ENCODE measurements at places on chromosomes 7 and 10. TPM values are rescaled to one million over a fixed set of nuclear protein-coding genes. Genes with fewer than 3 reads are reported as not detected.

DNA sequence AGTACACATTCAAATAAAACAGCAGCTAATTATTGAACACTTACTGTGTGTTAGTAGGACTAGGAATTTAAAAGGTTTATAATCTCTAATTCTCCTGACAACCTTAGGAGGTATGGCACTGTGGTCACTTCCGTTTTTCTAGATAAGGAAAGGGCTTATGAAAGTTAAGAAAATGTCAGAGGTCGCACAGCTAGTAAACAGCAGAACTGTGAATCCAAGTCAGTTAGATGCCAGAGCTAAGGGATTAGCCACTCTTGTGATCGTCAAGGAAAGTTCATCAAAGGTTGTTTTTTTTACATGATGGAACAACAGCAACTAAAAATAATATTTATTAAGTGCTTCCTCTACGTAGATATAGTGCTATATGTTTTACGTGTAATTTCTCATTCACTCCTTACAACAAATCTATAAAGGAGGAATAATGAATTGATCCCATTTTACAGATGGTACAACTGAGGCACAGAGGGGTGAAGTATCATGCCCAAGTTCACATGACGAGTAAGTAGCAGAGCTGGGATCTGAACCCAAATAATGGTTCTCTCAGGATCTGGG is 84.9 kb downstream of the NAMPT start:
- DNase-seq = no peak
- no peak overlapping the region for H3K27ac ChIP-seq
- H3K4me3 ChIP-seq = no peak overlapping the region
- no peaks in the 10 kb centered on the region for H3K36me3 ChIP-seq

DNA sequence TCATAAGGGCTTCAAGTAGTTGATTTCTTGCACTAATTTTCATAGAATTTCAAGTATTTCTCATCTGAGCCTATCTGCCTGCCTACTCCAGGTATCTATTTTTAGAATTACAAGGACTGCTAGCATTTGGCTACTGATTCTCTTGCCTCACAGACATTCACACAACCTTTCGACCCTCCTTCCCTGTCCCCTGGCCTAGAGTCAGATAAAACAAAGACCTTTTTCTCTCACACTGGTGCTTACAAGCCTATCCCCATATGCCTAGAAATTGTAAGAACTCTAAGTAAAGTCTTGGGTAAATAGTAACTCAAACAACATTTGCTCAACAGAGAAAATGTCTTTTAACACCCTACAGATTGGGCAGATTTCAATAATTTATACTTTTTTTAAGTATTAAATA is 6.3 kb downstream of the GPAM start:
- no peak overlapping the region for H3K27ac ChIP-seq
- H3K4me3 ChIP-seq = no peak overlapping the region
- H3K4me1 ChIP-seq = no peaks in the 10 kb centered on the region
- no peaks in the 10 kb centered on the region for H3K27me3 ChIP-seq
- H3K36me3 ChIP-seq = no peaks in the 10 kb centered on the region

DNA sequence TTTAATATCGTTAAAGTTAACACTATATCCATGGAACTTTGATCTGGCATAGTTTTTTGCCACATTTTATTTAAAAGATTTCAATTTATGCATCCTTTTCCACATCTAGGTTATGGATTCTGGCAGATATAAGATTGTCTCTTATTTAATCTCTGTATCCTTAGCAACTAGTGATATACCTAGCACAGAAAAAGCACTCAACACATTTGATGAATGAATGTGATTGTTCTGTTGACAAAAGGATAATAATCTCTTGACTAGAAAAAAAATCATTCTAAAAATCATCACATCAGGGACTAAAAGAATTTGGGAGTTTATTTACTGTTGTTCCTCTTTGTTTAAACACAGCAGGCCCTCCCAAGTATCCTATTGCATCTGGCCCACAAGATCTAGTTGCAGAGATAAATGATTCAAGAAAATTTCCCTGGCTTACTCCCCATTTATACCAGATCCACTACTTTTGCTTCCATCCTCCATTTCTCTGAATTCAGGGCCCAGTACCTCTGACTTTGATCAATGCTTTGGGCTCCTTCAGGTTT is 84.0 kb upstream of the C1GALT1 start:
- H3K27ac ChIP-seq = no peak overlapping the region
- no peaks in the 10 kb centered on the region for H3K4me1 ChIP-seq
- no peaks in the 10 kb centered on the region for H3K36me3 ChIP-seq
- no peak for DNase-seq

DNA sequence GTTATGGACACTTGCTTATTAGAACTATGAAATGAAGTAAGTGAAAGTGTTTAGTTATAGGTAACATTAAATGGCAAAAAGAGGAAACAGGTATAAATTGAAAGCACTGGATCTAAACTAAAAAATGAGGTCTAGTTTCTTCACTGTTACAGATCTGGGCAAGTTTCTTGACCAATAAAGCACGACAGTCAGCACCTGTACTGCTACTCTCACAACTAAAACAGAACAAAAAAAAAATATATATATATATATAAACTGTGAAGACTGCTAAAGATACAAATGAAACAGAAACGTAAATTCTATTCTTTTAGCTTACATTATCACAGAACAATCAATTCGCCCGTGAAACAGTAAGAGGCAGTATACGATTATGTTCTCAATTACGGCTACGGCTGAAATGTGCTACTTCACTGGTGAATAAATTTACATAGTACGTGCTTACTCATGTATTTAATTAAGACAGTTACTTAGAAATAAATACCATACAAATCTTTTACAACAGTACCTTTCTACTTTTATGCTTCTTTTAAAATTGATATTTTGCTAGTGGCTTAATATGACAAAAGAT is 4.2 kb downstream of the AHR start:
- no peaks in the 10 kb centered on the region for H3K36me3 ChIP-seq
- DNase-seq = no peak
- H3K27ac ChIP-seq = no peak overlapping the region
- no peak overlapping the region for H3K4me3 ChIP-seq
- peaks cover 3% of the 10 kb centered on the region for H3K4me1 ChIP-seq

DNA sequence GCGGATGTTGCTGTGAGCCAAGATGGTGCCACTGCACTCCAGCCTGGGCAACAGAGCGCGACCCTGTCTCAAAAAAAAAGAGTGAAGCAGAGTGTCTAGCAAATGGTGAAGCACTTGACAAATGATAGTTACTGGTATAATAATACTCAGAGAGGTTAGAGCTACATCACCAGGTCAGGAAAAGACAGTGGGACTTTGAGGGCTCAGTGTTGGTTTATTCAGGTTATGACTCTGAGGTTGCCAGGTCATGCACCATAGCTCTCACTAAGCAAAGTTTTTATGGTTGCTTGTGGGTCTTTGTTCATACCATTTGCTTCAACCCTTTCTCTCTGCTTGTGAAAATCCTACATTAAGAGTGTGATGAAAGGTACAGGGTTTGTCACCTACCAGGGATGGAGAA is 13.6 kb downstream of the MRPS33 start:
- no peaks in the 10 kb centered on the region for H3K36me3 ChIP-seq
- H3K27me3 ChIP-seq = no peaks in the 10 kb centered on the region
- no peak overlapping the region for H3K4me3 ChIP-seq
- no peak for DNase-seq
- no peak overlapping the region for H3K27ac ChIP-seq
- H3K4me1 ChIP-seq = no peaks in the 10 kb centered on the region

DNA sequence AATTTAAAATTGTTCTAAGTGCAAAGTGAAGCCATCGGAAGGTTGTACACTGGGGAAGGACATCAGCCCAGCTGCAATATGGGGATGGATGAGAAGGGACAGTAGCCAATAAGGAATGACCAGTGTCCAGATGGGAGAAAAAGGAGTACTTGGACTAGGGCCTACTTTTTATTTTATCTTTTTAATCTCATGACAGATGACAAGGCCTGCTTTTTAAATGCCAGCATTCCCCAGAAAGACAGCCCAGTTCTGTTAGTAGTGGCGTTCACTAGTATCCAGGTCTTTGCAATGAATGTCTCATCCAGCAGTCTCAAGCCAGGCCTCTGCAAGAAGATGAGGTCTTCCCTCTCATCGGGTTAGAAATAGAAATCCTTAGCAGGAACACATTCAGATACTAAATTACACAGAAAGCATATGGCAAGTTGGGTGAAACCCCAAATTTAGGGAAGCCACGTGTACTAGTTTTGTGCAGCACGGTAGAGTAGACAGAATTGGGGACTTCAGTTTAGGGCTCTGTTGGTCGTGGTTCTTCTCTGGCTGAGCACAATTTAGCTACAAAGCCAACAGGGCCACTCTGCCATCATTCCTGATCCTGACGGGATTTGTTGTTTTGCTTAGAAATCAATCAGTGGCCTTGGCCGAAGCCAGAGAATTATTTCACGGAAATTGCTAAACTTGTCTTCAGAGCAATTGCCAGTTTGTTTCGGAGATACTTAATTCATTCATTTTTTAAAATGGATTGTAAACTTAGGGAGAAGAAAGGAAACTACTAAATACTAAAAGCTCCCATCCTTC is 227.8 kb downstream of the ARHGAP21 start:
- no peaks in the 10 kb centered on the region for H3K36me3 ChIP-seq
- H3K4me1 ChIP-seq = no peaks in the 10 kb centered on the region
- H3K27me3 ChIP-seq = no peaks in the 10 kb centered on the region
- no peak overlapping the region for H3K27ac ChIP-seq

EVX1 gene
- not detected for total RNA-seq

ADRB1 gene
- 0.23 TPM for total RNA-seq

PIK3CG gene
- 2.3 TPM for total RNA-seq

SPRN gene
- not detected for total RNA-seq

DKK1 gene
- 2.0 TPM for total RNA-seq

PODXL gene
- 43.6 TPM for total RNA-seq

COL1A2 gene
- total RNA-seq = 133 TPM

GRCh38 chr7:43535810-43536585 is 46.9 kb upstream of the STK17A start:
- DNase-seq = no peak
- no peaks in the 10 kb centered on the region for H3K27me3 ChIP-seq
- no peaks in the 10 kb centered on the region for H3K36me3 ChIP-seq
- H3K27ac ChIP-seq = no peak overlapping the region

- peak; percentile 78 for DNase-seq
- no peak overlapping the region for H3K4me3 ChIP-seq
- H3K4me1 ChIP-seq = peaks cover 40% of the 10 kb centered on the region
- H3K27ac ChIP-seq = no peak overlapping the region
Measured at GRCh38 chr10:119281581-119282071, 74.3 kb downstream of the GRK5 start.

DGKI gene
- total RNA-seq = 0.11 TPM

DNA sequence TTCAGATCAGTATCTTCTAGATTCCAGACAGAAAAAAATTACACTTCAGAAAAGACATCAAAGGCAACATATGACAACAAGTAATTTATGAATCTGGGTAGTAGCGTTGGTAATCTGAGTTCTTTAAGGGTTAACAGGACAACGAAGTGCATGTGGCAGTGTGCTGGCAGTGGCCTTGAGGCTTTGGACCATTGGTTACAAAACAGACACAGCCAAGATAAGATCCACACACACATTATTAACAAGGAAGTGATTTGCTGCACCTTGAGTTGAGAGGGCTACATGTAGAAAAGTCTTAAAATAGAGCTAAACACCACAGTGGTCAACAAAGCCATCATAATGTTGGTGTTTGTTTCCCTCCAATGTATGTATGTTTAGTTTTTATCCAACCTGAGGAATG is 40.6 kb downstream of the AKR1D1 start:
- no peaks in the 10 kb centered on the region for H3K36me3 ChIP-seq
- no peak overlapping the region for H3K4me3 ChIP-seq
- H3K27ac ChIP-seq = no peak overlapping the region

DNA sequence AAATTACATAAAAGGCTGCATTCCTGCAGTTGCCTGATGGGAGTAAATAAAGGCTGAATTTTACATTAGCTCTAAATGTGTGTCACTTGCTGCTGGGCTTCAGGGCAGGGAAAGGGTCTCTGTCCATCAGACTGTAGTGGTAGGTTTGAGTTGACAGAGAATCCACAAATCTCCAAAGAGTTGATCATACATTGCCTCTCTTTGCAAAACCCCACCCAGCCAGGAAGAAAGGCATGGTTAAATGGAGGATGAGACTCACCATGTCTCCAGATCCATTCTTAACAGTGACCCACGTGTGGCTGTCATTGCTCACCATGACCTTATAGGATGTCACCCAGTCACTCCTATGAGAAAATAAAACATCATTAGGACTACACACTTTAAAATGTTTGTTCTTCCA is 92.8 kb downstream of the CPXM2 start:
- no peak overlapping the region for H3K4me3 ChIP-seq
- no peaks in the 10 kb centered on the region for H3K4me1 ChIP-seq
- no peaks in the 10 kb centered on the region for H3K36me3 ChIP-seq
- H3K27ac ChIP-seq = no peak overlapping the region
- no peak for DNase-seq

DNA sequence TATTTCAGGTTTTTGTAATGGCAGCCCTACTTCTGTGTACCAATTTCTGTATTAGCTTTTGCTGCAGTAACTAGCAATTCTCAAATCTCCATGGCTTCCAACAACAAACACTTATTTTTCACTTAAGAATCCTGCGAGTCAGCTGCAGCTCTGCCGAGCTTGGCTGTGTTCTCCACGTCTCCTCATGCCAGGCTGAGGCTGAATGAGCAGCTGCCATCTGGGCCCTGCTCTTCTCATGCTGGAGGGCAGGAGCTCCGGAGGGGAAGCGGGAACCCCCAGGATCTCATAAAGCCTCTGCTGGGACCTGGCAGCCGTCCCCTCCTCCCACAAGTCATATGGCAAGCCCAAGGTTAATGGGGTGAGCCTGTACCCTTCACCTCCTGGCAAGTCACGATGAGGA is 591.1 kb downstream of the SDK1 start:
- H3K27me3 ChIP-seq = no peaks in the 10 kb centered on the region
- no peak overlapping the region for H3K27ac ChIP-seq
- no peaks in the 10 kb centered on the region for H3K36me3 ChIP-seq
- DNase-seq = no peak
- H3K4me3 ChIP-seq = no peak overlapping the region

LGI1 gene
- total RNA-seq = 0.38 TPM

DNA sequence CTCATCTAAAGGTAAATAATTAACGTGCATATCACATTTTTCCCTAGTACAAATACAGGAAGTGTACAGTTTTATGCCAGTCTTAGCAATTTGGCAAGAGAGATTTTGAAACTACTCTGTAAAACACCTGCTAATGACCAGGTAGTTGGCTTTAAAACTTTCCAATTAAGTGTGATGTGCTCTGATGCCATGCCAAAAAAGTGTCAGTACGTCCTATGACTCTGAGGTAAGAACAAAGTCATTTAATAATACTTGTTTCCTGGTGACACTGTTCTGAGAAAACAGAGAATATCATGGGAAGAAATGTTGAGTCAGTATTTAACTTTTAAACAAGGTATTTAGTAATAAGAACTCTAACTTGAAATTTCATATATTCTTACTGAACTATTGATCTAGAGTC is 9.6 kb downstream of the PDZD8 start:
- H3K27ac ChIP-seq = no peak overlapping the region
- peaks cover 3% of the 10 kb centered on the region for H3K4me1 ChIP-seq
- H3K4me3 ChIP-seq = no peak overlapping the region
- H3K27me3 ChIP-seq = no peaks in the 10 kb centered on the region

GRCh38 chr7:47188136-47188535 is 393.8 kb downstream of the TNS3 start:
- H3K27ac ChIP-seq = no peak overlapping the region
- DNase-seq = no peak
- peaks cover 9% of the 10 kb centered on the region for H3K4me1 ChIP-seq
- no peaks in the 10 kb centered on the region for H3K36me3 ChIP-seq
